Hematopoietic multipotent progenitor cell treated with erythropoietin and hydrocortisone succinate and interleukin-3 and kit ligand, for 17 days (in vitro differentiated cells): ENCODE measurements at places on chromosomes 13 and 19.

DNA sequence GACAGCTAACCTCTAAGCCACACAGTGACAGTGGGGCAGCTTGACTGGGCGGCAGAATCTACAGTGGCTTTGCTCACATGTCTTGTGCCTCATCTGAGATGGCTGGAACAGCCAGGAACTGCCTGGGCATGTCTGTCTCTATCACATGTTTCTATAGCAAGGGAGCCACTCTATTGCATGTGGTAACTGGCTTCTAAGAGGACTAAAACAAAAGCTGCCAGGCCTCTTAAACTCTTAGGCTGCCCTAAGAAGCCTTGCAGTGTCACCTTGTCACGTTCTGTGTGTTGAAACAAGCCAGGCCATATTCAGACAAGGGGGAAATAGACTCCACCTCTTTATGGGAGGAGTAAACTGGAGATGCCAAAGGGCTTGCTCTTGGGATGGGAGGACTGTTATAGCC is 122.9 kb upstream of the MAB21L1 start:
- no peak for DNase-seq

DNA sequence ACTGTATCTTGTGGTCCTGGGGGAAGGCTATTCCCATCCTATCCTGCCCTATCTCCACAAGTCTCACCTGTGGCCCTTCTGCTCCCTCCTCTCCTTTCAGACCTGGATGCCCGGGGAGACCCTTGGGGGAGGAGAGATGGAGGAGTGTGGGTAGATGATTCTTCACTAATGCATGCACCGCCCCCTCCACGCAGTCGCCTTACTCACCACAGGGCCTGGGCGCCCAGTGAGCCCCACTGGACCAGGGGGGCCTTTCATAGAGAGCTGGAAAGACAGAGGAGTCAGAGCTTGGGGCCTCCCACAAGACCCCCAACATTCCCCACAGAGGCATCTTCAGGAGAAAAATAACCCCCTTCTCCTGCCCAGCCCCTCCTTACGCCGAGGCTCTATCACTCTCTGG is 14.3 kb downstream of the COL5A3 start:
- DNase-seq, result no peak

- no peak for DNase-seq
These were observed 28.5 kb upstream of the PSPC1 start for GRCh38 chr13:19810996-19811881.

GRCh38 chr19:18675779-18676178 is 7.7 kb upstream of the CRTC1 start:
- DNase-seq, result peak; percentile 40

- no peak for DNase-seq
These were observed 22.8 kb downstream of the ATP8A2 start for GRCh38 chr13:25394402-25395060.

DNA sequence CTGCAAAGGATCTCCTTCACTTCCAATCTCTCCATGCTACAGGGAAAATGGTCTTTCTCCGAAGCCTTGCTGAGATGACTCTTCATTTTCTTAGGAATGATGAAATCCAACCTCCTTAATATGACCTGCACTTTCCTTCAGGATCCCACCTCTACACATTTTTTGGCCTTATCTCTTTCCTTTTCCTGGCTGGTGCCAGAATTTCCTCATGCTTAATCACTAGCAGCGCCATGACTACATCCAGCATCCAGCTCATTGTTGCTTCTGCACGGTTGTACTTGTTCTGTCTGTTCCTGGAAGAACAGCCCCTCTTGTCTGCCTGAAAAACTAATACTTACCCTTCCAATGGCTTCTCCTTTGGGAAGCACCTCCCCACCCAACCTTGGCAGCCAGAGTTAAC is 68.4 kb downstream of the TEX26 start:
- no peak for DNase-seq
